Activated CD8-positive, alpha-beta memory T cell treated with anti-CD3 and anti-CD28 coated beads, Interleukin-2, amount 10 ng/mL, durations not matched to agents 7 days and 5 days (primary cell): ENCODE measurements at places on chromosomes 1 and 21. TPM values are rescaled to one million over a fixed set of nuclear protein-coding genes. Genes with fewer than 3 reads are reported as not detected.

ZNF648 gene
- total RNA-seq: not detected

AMY2B gene
- total RNA-seq: 8.0 TPM

NTNG1 gene
- 1.1 TPM for total RNA-seq

AIRE gene
- 0.33 TPM for total RNA-seq

DNA sequence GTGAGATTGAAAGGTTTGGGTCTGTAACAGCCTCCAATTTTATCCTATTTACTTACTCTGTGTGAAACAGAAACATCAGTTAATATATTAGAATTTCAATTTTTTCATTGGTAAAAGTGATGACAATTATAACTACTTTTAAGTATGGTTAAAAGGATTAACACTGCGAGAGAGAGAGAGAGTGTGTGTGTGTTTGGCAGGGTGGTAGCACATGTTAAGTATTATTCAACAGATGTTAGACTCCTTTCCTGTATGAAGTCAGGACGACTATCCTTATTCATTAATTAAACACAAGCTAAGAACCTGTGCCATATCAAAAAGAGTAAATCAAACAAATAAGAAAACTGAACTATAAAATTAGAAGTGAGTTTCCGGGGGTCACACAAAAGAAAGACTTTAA, 662.5 kb downstream of the PLPP3 start:
- no peak for DNase-seq
- H3K4me1 ChIP-seq: no peaks in the 10 kb centered on the region
- H3K27me3 ChIP-seq: no peaks in the 10 kb centered on the region
- no peaks in the 10 kb centered on the region for H3K36me3 ChIP-seq
- no peak overlapping the region for H3K4me3 ChIP-seq

DNA sequence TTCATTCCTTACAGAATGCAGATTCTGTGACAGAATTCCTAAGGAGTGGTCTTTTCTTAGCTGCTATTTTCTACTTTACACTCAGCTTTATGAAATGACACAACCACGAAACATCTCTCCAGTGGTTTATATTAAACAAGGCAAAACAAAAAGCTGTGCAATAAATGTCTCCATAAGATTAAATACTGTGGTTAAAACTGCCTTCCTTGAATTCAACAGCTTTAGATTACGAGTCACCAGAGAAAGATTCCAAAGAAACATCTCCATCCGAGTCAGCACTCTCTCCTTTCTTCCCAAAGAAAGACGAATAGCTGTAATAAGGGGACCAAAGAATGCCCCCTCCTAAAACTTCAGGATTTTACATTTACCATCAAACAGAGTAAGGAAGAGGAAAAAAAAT, 4.6 kb upstream of the C1orf87 start:
- H3K36me3 ChIP-seq: no peaks in the 10 kb centered on the region
- H3K4me1 ChIP-seq: no peaks in the 10 kb centered on the region
- no peak for DNase-seq
- peaks cover 15% of the 10 kb centered on the region for H3K27me3 ChIP-seq
- H3K27ac ChIP-seq: no peak overlapping the region
- H3K4me3 ChIP-seq: no peak overlapping the region

DNA sequence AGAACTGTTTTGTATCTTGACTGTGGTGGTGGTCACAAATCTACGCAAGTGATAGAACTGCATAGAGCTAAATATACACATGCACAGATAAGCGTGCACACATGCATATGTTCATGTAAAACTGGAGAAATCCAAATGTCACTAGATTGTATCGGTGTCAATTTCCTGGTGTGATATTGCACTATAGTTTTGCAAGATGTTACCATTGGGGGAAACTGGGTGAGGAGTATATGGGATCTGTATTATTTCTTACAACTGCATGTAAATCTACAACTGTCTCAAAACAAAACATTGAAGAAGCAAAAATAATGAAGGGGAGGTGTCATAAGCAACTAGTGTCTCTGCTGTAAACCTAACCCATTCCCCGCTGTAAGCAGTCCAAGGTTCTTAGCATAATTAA, 30.2 kb downstream of the FAM163A start:
- DNase-seq: no peak
- H3K4me1 ChIP-seq: no peaks in the 10 kb centered on the region
- H3K36me3 ChIP-seq: no peaks in the 10 kb centered on the region
- H3K27me3 ChIP-seq: peaks cover 4% of the 10 kb centered on the region
- H3K27ac ChIP-seq: no peak overlapping the region

DNA sequence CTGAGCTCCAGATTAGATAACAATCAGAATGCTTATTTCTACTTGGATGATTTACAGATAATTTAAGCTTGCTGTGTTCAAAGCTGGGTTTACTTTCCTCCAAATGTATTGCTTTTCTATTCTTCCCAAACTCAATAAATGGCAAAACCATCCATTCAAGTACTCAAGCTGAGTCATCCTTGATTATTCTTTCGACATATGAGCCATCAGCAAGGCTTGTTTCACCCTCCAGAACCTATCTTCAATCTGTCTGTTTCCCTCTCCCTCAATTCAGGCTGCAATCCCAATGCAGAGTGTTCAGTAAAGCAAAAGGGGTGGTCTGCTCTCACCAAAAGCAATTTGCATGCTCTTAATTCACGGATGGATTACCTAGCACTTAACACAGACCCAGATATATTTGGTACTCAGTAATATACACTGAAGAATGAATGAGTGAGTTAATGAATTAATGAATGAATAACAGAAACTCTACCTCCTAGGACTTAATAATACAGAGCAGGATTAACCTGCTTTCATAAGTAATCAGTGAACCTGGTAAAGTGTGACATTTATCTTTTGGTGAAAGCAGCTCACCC, 41.9 kb downstream of the DDR2 start:
- H3K27me3 ChIP-seq: no peaks in the 10 kb centered on the region
- no peaks in the 10 kb centered on the region for H3K4me1 ChIP-seq
- no peaks in the 10 kb centered on the region for H3K36me3 ChIP-seq
- no peak overlapping the region for H3K4me3 ChIP-seq

DNA sequence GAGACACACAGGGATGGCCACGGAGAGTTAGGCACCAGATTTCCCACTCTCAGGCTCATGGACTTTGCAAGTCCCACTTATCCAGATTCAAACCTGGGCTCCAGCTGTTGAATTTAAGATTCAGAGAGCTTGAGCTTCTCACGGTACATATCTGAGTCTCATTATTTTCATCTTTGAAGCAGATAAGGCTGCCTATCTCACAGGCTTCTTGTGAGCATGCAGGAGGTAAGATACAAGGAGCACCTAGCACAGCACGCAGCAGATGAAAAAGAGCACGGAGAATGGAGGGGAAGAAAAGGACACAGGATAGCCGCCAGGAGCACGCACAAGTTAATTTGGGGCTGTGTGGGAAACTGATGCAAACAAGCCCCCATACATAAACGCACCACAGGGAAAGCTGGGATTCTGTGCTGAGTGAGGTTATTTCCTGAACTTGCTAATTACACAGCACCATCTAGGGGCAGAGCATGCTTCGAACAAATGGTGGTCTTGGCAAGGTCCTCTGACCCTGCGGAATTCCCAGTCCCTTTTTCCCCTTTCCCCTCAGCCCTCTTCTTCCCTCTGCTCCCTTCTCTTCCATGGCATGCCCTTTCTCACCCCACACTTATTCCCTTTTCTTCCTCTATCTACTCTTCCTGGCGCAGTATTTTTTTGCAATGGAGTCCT, 134.7 kb upstream of the VANGL1 start:
- H3K36me3 ChIP-seq: no peaks in the 10 kb centered on the region
- no peak for DNase-seq
